Lung microvascular endothelial cell (primary cell): ENCODE measurements at places on chromosomes 1 and 21. TPM values are rescaled to one million over a fixed set of nuclear protein-coding genes. Genes with fewer than 3 reads are reported as not detected.

The HSD3B1 gene
- not detected in 2 replicates for total RNA-seq

DNA sequence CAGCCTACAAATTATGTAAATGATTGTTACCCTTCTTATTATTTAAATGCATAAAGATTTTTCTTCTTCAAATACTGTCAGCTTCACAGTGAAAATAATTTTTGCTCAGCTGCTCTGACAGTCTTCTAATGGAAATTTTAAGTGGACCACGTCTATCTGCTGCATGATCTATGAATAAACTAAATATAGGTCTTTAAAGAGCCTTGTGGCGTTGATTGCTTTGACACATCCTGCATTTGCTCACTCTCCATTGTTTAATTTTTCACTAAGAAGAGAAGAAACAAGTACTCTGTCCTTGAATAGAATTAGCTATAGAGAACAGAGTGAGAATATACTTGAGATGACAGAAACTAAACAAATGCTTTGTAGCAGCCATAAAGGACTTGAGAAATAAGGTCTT lies 826.1 kb downstream of the MRPL39 start:
- no peak for DNase-seq

The GUCA2B gene
- total RNA-seq: not detected in 2 replicates

The UBXN10 gene
- under 0.01 TPM in 1 of 2 replicates, not detected in the other for total RNA-seq

The TDRD5 gene
- total RNA-seq: 0.20 and 0.22 TPM in 2 replicates

DNA sequence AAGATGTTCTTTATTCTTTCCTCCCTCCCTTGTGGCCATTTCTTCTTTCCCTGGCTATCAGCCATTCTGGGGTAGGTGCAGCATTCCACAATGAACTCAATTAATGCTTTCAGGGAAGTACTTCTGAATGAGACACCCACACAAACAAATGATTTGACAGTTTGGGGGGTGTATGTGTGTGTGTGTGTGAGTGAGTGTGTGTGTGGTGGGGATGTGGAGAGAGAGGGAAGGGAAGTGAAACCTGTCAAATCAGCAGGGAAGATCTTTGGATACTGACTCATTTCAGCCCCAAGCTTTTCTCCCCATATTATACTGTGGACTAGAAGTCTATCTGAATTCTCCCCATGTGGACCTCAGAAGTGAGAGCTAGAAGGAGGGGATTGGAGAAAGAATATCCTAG lies 154.9 kb upstream of the CD34 start:
- no peak for DNase-seq

- DNase-seq: no peak
These were observed 240.6 kb downstream of the NCAM2 start for GRCh38 chr21:21238629-21239400.

DNA sequence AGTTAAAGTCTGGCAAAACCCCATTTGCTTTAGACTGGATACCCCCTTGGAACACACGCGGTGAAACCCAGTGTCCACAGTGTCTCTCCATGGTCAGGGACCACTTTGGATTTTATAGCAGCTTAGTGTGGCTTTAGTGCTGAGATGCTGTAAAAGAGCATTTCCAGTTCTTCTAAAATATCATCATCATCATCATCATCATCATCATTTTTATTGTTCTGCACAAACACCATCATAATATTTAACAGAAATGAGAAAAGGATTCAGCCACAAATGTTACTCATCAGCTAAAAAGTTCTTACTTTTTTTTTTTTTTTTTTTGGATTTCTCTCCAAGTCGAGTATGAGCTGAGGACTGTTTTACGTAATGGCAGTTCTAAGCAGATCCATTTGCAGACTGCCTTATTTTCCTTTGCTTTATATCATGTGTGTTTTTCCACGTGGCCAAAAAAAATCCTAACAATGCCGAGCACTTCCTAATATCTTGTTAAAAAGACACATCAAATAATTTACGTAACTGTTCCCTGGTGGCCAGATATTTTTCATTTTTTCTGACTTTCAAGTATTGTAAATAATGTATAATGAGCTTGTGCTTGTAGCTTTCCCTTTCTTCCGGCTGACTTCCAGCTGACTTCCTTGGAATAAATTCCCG lies 62.8 kb downstream of the EVA1C start:
- peak; percentile 89 for DNase-seq

GRCh38 chr1:201475915-201476669 lies 7.1 kb upstream of the PHLDA3 start:
- no peak for DNase-seq

The SPRR2A gene
- not detected in 2 replicates for total RNA-seq

The SYT14 gene
- total RNA-seq: under 0.01 TPM in 1 of 2 replicates, not detected in the other

The CD244 gene
- not detected in 2 replicates for total RNA-seq

DNA sequence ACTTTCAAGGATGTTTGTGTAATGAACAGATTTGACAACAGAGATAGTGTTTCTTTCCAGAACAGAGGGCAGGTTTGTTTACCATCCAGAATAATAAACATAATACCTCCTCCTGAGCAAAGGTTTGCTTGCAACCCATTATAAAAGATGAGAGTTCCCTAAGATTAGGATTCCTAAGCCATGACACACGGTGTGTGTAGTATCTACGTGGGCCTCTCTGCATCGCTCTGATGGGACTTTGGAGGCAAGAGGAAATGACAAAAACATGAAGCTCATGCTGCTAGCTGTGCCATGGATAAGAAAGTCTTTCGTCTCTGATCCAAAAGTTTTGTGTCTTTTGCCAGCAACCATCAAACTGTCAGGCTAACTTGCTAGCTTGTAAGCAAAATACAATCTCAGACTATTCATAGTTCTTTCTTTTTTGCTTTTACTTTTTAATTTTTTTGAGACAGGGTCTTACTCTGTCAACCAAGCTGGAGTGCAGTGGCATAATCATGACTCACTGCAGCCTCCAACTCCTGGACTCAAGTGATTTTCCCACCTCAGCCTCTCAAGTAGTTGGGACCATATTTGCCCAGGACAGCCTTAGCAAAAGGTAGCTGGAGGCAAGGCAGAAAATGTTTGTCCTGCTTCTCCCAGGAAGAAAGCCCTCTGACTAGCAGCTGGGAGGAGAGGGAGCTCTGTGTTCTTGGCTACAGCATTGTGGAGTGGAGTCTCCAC lies 81.1 kb downstream of the LHX4 start:
- no peak for DNase-seq

GRCh38 chr1:224432672-224433040 lies 1.9 kb downstream of the WDR26 start:
- DNase-seq: peak; percentile 41

GRCh38 chr1:10973552-10973951 lies 38.9 kb upstream of the TARDBP start:
- DNase-seq: no peak

GRCh38 chr1:46686255-46686654 lies 14.6 kb downstream of the TEX38 start:
- DNase-seq: peak; percentile 37

- DNase-seq: no peak
These were observed 51.4 kb downstream of the RHBG start for GRCh38 chr1:156420205-156421061.

- no peak for DNase-seq
These were observed 262.1 kb downstream of the PTPRU start for GRCh38 chr1:29498126-29499103.

DNA sequence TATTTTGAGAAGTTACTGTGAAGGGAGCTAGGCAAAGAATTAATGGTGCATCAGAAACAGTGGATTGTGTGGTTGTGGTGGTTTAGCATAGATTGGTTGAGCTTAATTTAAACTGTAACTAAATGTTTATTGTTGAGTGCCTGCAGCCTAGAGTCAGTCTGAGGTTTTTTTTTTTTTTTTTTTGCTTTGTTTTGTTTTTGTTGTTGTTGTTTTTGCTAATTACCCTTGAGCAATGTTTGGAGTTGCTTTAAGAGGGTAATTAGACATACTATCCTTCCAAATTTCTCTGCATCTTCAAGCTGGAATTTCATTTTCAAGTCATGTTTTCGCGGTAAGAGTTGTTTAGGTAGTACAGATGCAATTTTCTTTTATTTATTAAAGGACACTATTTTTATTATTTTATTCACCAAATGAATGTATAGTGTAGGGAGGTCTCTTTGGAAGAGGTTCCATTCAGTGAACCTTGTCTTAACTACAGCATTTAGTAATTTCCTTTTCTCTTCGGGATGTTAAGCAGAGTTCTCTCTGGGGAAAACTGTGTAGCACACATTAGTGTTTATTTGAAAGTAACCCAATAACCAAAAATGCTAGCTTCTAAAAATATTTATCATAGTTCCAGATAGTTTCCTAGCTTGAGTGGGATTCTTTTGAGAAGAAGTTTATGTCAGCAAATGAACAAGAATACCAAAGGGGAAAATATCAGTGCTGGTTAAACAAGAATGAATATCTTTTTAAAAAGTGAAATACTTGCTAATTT lies 82.3 kb downstream of the CLIC4 start:
- DNase-seq: no peak

The RPE65 gene
- not detected in 2 replicates for total RNA-seq

GRCh38 chr1:119554183-119554582 lies 47.2 kb downstream of the HSD3B1 start:
- DNase-seq: peak; percentile 26

- no peak for DNase-seq
These were observed 15.3 kb downstream of the SPATA46 start for GRCh38 chr1:162361349-162361748.

GRCh38 chr1:41373373-41373772 lies 12.1 kb downstream of the FOXO6 start:
- no peak for DNase-seq
